ENCODE measurements at places on chromosomes 11 and 22.

DNA sequence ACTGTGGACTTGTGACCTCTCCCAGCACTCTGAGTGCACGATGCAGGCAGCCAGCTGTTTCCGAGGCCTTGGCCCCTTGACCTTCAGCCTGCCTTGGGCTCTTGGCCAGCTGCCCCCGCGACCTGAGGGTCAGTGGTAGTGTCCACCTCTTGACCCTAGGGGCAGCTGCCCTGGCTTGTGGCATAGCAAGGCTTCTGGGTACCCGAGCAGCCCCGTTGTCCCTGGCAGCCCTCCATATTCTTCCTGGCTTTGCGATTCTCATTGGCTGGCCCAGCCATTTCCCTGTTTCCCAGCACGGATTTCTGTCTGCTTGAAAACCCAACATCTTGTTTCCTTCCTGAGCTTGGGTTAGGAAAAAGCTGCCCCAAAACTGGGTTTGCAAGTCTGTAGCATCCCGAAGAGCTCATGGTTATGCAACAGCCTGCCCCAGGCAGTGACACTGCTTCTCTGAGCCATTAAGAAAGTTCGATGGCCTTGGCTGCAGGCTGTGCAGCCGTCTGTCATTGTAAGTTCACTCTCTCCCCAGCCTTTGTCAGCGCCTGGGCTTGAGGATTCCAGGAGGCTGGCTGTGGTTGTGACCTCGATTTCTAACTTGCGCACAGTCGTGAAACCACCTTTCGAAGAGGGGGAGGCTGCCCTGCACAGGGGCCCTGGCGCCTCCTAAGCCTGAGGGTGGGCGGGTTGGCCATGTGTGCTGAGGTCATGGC, 48.8 kb downstream of the FBLN1 start:
- DNase-seq, result no peak

- DNase-seq, result no peak
Measured at GRCh38 chr11:77167111-77167626, 39.1 kb downstream of the MYO7A start.

DNA sequence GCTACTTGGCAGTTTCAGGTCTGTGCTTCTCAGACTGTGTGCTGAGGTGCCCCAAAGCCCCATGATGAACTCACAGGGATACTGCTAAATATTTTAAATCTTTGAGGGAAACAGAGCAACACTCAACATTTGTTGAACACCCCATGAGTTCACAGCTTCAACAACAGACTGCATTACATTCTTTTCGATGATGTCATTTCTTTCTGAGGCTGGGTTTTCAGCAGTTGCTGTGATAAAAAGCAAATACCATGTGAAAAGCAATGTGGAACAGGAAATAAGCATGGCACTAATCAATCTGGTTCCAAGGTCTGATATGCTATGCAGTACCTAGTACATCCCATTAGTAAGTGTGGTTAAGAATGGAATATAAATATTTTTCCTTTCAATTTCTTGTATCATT, 82.7 kb downstream of the RPL27A start:
- DNase-seq, result peak; percentile 54

- no peak for DNase-seq
Measured at GRCh38 chr11:86155200-86155844, 86.4 kb upstream of the PICALM start.

DNA sequence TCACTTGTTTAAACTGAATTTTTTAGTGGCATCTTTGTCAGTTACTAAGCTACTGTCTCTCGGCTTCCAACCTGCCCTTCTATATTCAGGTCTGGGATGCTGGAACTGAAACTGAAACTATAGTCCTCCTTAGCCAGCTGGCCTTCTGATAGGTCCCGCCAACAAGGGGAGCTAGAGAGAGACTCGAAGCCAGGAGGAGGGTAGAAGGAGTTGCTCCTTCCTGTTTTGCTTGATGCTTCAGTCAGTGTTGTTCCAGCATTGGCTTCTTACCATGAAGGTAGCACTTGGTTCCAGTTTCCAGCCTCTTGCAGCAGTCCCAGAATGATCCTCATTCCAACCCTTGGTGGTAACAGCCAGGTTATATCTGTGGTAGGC, 32.9 kb upstream of the HORMAD2 start:
- DNase-seq, result peak; percentile 39

DNA sequence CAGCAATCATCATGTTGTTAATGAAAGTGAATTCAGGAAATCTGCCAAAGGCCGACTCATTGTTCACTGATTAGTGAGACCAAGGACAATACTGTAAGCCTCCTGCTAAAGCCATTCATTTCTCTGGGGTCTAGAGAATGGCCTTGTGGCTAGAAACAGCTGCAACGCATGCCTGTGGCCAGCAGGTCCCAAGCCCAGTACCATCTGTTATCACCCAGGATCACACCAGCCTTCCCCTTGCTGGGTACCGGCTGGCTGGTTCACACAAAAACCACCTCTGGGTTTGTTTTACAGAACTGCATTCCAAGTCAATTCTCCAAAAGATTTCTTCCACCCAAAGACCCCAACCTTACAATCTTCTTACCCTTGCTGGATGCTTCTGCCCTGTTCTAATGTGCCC, 1.1 kb downstream of the PLAAT5 start:
- DNase-seq, result no peak

- DNase-seq, result no peak
Measured at GRCh38 chr11:76069001-76069400, 137.3 kb downstream of the WNT11 start.

DNA sequence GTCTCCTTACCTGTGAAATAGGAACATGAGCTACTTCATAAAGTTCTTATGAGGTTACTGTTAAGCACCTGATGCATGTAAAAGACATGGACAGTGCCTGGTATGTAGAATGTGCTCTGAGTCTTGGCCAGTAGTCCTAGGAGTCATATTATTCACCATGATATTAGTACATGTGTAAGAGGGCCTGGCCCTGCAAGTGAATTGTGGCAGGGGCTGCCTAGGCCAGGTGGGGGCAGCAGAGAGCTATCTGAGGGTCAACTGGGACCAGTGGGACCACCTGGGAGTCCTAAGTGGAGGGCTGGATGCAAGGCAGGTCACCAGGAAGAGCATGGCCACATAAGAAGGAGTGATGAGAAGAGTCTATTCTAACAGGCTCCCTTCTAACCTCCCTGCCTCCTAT, 529.5 kb downstream of the SOX6 start:
- peak; percentile 48 for DNase-seq

- peak; percentile 45 for DNase-seq
Measured at GRCh38 chr11:123577081-123577598, 77.3 kb downstream of the SCN3B start.

DNA sequence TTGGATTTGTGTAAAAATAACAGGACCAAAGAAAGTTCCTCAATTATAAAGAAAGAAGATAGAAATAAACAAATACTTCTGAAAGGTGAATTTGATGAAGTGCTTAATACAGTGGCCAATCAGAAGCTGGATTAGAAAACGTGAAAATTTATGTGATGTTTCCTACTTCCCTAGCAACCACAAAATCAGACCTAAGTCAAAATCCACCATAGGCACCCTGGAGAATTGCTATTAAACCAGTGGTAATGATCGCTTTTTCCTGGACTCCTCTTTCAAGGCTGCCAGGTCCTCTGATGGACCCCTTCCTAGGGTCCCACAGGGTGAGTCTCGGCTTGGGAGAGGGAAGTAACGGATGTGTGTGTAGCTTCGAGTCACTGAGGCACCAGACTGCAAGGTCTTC, 9.6 kb downstream of the WT1 start:
- DNase-seq, result no peak

DNA sequence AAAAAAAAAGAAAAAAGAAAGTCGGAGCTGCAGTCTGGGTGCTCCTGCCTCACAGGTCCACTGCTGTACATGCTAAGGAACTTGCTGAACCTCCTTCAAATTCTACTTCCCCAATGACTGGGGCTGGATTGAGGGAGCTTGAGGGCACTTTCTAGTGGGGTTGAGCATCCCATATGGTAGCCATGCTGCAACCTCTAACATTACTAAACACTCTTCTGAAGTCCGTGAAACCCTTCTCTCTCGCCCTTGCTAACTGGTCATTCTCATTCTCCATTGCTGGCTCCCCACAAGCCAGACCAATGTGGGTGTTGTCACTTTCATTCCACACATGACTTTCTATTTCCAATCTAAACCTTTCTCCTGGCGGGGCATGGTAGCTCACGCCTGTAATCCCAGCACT, 1.2 kb downstream of the ESS2 start:
- DNase-seq, result no peak

DNA sequence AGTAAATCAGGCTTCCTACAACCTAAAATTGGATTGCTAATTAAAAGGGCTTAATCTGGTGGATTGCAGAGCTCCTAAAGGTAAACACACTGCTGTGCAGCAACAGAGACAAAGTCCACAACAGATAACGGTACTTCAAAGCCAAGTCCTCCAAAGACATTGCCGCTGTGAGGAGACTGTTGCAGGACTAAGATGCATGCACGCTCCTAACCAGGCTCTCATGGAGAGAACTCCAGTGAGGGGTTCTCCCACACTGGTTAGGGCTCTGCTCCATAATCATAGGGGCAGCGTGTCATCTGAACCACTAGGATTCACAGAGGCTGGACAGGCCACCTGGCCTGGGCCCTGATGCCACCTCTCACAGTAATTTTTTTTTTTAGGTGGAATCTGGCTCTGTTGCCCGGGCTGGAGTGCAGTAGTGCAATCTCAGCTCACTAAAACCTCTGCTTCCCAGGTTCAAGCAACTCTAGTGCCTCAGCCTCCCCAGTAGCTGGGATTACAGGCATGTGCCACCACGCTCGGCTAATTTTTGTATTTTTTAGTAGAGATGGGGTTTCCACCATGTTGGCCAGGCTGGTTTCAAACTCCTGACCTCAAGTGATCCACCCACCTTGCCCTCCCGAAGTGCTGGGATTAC, 56.9 kb upstream of the ARFGAP3 start:
- DNase-seq, result no peak

GRCh38 chr22:23688571-23688970, 2.2 kb upstream of the RGL4 start:
- no peak for DNase-seq

DNA sequence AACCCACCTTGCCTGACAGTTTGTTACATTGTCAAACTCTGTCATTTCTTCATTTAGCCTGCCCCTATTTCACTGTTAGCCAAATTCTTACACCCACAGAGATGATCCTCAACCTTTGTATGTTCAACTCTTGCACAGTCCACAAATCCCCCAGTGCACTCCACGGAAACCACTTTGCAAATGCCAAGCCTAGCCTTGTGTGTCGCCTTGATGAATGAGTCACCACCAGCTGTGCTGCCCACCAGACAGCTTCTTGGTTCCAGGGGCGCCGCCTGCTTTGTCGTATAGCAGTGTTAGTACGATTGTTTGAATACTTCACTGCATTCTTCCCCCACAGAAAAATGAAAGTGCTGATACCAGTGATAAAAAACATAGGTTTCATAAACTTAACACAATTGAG, 686.3 kb downstream of the NTM start:
- peak; percentile 61 for DNase-seq

GRCh38 chr11:22625448-22626287, at the start of gene FANCF:
Gene FANCF (minus strand): TSS chr11:22625823. CDS start chr11:22625810, 13 bp downstream.
- DNase-seq, result peak; percentile 96

GRCh38 chr11:115691030-115691429, 186.8 kb upstream of the CADM1 start:
- no peak for DNase-seq

GRCh38 chr22:36197514-36198146, 4.0 kb downstream of the APOL4 start:
- DNase-seq, result peak; percentile 29

DNA sequence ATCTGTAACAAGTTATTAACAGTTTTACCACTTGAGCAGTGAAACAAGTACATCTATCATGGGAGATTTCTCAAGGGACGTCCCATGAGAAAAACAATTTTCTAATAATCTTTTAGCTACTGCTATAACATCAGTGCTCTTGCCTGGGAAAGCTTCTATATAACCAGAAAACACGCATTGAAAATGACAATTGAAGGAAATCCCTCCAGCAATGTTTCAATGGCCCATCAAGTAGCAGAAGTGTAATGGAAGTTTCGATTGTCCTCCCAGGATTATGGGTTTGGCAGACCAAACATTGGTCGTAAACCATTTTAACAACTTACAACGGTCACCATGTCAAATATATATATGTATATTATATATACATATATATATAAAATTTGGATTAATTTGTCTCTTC, 8.0 kb upstream of the PRR33 start:
- no peak for DNase-seq

DNA sequence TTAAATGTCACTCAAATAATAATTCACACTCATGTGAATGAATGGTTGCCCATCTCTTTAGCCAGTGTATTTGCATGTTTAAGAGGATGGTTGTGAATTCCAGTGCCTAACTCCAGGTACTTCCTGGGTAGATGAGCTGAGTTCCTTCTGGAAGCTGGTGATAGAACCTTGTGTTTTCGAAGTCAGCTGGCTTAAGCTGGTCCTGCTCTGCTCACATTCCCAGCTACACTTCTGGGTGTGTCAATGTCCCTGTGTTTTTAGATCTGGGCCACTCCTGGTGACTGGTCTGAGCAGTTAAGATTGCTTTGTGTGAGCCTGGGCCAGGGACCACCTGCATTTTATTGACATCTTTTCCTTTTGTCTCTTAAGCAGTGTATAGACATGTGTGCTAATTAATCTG, 10.6 kb downstream of the TEAD1 start:
- no peak for DNase-seq

- no peak for DNase-seq
Measured at GRCh38 chr11:82924522-82925224, 23.1 kb downstream of the DDIAS start.

DNA sequence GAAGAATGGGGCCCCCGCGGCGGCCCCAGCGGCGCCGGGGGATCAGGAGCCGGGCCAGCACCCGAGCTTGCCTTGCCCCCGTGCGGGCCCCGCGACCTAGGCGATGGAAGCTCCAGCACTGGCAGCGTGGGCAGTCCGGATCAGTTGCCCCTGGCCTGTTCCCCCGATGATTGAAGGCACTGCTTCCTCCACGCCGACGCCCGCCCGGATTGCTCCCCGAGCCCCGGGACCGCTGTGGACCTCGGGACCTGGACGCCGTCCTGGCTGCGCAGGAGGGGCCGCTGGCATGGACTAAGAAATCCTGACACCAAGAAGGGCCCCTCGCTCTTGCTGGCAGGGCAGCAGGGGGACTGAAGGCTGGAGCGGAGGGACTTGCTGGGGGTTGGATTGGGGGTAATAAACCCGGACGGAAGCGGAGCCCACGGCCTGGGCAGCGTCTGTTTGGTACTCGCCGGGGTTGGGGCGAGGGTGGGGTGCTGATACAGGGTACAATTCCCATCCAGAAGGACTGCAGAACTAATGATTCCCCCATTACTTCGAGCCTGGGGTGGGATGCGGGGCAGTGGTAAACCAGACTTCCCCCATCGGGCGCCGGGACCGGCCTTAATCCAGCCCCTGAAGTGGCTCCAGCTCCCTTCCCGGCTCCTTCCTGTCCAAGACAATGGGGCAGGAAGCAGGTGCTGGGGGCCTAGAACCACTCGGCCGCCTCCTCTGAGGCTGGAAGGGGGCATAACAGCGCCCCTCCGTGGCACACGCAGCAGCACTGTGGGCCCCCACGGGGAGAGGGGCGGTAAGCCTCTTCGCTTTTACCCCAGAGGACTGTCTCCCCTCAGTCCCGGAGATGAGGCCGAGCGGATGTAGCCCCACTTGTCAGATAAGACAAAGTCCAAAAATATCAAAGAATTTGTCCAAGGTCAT, 1.0 kb downstream of the CCDC85B start:
- DNase-seq, result peak; percentile 88

- DNase-seq, result no peak
Measured at GRCh38 chr11:76638270-76639197, 32.0 kb downstream of the LRRC32 start.

- DNase-seq, result no peak
Measured at GRCh38 chr11:131886201-131886600, 515.8 kb downstream of the NTM start.

GRCh38 chr11:59418156-59418555, 8.1 kb downstream of the OR5A2 start:
- no peak for DNase-seq
